ENCODE measurements at places on chromosomes 2 and 18.

- DNase-seq = no peak
Measured at GRCh38 chr2:204539019-204539385, 6.3 kb upstream of the PARD3B start.

- peak; percentile 82 for DNase-seq
Measured at GRCh38 chr2:101328474-101329007, 20.0 kb upstream of the RNF149 start.

DNA sequence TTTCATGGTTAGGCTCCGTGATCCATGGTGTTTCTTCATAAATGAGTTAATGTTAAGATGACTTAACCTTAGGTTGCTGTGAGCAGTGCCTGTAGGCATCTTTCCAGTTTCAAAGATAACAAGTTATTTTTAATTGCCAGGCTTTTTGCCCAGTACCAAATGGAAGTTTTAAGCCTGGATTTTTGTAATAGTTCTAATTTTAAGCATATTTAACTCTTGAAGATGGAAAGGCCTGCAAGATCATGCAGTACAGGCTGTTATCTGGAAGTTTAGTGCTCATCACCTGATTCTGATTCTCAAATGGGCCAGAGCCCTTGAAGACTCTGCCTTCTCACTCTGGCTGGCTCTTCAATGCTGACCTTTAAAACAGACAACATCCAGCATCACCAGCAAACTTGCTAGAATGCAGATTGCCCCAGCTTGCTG is 141.3 kb downstream of the NCK2 start:
- DNase-seq = peak; percentile 71

DNA sequence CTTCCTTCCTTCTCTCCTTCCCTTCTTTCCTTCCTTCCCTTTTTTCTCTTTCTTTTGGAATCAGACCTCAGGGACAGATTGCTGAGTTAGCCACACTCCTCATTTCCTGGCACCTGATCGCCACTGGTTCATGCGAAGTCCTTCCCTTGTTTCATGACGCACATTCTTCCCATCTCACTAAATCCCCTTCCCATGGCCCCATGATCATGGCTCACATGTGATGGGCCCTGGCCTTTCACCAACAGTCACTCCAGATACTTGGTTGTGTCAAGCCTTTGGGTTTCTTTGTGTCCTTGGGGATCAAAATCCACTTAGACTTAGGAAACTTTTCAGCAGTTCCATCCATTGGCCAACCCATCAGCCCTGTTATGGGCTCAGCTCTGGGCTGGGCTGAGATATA is 23.8 kb upstream of the ASPRV1 start:
- no peak for DNase-seq

DNA sequence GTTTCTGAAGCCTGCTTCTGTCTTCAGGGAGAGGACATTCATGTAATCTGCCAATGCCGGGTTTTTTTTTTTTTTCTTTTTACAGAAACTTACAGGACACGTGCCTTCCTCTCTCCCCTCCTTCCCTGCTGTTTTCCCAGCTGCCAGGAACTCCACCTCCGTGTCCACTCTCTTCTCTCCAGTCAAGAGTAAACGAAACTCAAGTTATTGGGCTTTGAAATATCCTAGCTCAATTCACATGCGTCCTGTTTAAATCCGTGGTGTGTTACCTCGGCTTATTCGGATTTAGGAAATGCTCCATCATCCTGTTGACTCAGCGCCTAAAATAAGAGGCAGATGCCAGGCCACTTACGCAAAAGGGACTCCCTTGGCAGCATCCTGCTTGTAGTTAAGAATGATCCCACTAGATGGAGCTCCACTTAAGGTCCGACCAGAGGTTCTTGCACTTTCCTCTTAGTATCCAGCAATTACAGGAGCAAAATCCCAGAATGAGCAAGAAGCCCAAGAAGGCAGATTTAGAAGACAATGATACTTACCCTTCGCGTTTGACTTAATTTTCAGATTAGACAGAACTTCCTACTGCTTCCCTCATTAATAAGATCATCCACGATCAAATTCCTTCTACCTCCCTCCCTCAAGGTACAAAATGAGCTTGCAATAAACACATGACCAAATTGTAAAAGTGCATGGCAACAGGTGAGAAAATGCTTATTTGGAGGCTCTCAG is 97.2 kb upstream of the ZCCHC2 start:
- peak; percentile 90 for DNase-seq

- no peak for DNase-seq
Measured at GRCh38 chr2:232873292-232873908, 3.3 kb downstream of the SNORC start.

GRCh38 chr2:238467062-238467461 is 40.3 kb downstream of the ASB1 start:
- DNase-seq = no peak

- no peak for DNase-seq
Measured at GRCh38 chr2:46294176-46294836, 2.9 kb upstream of the EPAS1 start.

GRCh38 chr2:130890941-130891669 is 54.4 kb downstream of the ARHGEF4 start:
- DNase-seq = no peak

DNA sequence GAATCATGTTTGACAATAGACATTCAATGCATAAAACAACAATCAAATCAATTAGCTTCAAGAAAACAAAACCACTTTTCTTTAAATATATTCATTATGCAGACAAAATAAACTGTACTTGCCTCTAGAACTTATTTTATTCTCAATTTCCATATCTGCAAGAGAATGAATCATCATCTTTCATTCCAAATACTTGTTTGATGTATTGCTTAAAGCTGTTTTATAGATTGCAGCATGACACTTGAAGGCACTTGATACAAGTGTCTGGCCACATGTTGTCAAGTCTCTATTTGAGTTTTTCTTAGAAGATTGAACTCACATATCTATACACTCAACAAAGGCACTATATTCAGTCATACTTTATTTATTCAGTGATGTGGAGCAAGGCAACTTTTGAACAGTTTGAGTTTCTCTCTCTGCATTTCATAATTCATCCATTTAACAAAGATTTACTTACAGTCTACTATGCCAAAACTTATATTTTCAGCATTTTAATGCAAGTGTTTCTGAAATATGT is 38.7 kb upstream of the DDX18 start:
- no peak for DNase-seq

GRCh38 chr2:41414486-41415230 is 633.2 kb upstream of the PKDCC start:
- DNase-seq = no peak

DNA sequence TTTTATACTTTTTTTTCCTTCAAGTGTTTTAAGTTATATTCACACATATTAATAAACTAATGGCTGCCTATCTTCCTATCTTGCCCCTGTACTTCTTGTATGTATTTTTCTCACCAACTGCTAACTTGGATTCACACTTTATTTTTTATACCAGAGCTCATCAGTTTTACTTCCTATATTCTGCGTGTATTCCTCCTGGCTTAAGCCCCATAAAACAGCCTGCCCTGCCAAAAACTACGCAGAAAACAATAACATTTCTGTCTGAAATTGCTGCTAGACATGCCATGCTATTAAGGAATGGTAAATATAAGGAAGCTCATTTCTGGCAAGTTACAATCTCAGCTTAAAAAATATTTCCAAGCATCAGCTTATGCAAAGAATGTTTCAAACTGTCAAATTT is 172.3 kb downstream of the UBE2E3 start:
- DNase-seq = no peak

GRCh38 chr2:148253685-148254084 is 232.8 kb downstream of the MBD5 start:
- peak; percentile 55 for DNase-seq

GRCh38 chr2:125004106-125004800 is 979.2 kb downstream of the CNTNAP5 start:
- DNase-seq = peak; percentile 28

DNA sequence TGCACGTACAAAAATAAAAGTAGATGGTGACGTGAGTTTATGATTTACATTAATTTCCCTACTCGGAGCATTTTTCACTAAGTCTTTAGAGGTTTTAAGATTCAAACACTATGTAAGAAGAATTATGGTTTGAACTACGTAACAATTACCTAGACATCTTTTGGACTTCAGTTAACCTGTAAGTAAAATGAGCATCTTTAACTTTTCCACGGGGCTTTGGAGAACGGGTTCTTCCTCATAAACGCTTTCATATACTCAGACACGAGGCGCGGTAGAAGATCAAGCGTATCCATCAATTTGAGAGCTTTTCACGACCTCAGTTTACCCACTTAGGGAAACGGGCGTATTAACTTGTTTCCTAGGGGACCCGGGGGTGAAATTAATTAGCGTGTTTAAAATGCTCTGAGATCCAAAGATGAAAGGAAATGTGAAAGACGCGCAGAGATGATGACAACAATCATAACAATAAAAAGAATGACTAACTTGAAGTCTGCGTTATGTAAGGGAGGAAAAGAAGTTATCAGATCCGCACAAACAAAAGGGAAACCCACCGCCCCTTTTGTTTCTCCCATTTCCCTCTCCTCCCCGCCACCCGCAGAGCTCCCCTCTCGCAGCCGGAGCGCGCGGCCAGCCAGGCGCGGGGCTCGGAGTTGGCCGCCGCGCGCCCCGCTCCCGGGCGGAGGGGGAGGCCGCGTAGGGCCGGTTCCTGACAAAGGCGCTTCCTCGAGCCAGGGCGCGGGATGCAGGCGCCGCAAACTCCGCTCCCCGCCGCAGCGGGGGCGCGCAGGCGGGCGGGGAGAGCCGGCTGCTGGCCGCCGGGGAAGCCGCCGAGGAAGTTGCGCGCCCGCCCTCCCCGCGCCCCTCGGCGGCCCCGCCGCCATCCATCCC is 807 bp downstream of the PELI1 start:
- DNase-seq = peak; percentile 26

GRCh38 chr18:50928551-50928950 is 39.3 kb upstream of the ELAC1 start:
- peak; percentile 31 for DNase-seq

DNA sequence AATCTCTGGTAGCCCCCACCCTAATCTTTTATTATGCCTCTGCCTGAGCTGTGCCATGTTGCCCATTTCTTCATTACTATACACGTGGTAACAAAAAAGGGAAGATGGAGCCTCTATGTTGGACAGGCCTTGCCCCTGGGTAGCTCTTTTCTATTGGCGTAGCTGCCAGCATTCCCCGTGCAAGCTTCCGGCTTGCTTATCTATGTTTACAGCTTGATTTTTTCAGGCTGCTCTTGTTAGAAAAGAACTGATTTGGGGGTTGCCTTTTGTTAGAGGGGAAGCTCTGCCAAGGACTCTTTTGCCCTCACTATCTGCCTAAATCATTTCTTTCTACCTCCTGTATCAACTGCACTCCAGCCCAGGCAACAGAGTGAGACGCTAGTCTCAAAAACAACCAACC is 45.5 kb upstream of the ZSWIM2 start:
- DNase-seq = no peak

GRCh38 chr2:63811063-63811462 is 30.6 kb upstream of the UGP2 start:
- no peak for DNase-seq

DNA sequence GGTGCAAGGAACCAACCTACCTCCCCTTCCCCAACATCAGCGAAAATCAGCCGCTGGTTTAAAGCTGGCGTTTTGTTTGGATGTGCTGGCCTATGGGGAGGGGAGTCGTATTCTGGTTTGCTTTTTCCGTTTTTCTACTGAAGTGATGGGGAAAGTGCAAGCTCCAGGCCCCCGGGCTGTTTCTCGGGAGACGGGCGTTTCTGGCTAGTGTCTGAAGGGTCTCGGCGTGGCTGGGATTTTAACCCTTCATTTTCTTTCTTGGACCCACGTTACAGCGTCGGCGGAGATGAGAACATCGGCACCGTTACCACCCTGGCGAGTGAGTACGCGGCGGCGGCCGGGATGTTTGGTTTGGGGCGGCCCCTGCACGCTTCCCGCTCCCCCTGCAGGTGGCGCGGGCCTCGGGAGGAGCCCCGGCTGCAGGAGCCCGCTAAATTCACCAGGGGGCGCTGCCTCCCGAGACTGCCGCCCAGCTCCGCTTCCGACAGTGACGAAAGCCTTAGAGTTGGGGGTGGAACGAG is 70.7 kb downstream of the PLB1 start:
- peak; percentile 39 for DNase-seq

DNA sequence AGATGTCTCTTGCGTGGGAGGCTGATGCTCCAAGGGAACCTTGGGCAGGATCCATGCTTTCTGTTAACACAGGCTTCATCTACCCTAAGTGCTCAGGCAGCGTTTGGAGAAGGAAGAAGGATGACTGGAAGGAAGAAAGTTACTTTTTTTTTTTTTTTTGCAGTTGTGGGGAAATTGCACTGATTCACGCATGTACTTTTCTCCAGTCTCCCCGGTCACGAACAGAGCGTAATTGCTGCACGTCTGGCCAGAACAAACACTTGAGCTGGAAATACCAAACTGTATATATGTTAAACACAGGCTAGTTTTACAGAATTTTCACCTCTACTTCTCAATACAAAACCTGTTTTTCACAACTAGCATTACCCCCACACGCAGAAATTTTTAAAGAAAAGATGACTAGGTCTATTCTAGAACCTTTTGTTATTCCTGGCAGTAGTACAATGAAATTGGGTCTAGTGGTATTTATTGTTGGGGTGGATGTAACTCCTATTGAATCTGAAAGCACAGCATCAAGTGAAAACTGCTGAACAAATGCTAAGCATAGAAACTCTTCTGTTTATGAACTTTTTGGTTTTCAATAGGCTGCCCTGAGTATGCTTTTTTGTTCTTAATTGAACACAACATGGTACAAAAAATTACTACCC is 9.3 kb upstream of the SCYGR5 start:
- peak; percentile 62 for DNase-seq

- DNase-seq = peak; percentile 66
Measured at GRCh38 chr2:44949329-44950151, 8.0 kb downstream of the SIX3 start.

DNA sequence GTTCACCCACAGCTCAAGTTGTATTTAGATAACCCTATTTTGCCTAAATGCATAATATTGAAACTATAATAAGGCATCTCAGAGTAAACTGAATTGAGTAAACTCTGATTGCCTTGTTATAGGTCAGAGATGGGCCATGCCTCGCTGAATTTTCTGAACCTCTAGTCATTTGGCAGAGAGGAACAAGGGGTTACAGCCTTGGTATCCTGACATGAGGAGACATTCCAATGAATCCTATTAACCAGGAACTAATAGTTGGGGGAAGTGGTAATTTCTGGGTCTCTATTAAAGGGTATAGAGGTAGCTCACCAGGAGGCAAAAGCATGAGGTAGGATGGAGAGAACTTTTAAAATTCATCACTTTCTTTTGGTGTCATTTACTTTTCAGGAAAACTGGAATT is 227.4 kb upstream of the CHST9 start:
- DNase-seq = no peak

GRCh38 chr18:62778976-62779869 is 63.9 kb downstream of the PHLPP1 start:
- no peak for DNase-seq

- DNase-seq = no peak
Measured at GRCh38 chr2:40259900-40260299, 192.0 kb downstream of the SLC8A1 start.
